ENCODE measurements at places on chromosomes 3 and 15. TPM values are rescaled to one million over a fixed set of nuclear protein-coding genes. Genes with fewer than 3 reads are reported as not detected.

The CP gene
- total RNA-seq, result 0.28 TPM

The FHIT gene
- total RNA-seq, result not detected

The TAGLN3 gene
- 3.2 TPM for total RNA-seq

The SKOR1 gene
- not detected for total RNA-seq

The DHX36 gene
- 27.1 TPM for total RNA-seq

The CELSR3 gene
- total RNA-seq, result 0.18 TPM

The SLC41A3 gene
- total RNA-seq, result 26.7 TPM

The SYNM gene
- total RNA-seq, result 5.0 TPM

The TERC gene
- 57.0 TPM for total RNA-seq

The ATP13A5 gene
- total RNA-seq, result not detected

Measured in IMR-90 (cell line).